NCI-H1092 treated with DMSO at 0.1 percent for 48 hours (cell line): ENCODE measurements at places on chromosomes 11 and 22.
A peak's percentile ranks its signal among the peaks of the same experiment; 100 is the strongest.

DNA sequence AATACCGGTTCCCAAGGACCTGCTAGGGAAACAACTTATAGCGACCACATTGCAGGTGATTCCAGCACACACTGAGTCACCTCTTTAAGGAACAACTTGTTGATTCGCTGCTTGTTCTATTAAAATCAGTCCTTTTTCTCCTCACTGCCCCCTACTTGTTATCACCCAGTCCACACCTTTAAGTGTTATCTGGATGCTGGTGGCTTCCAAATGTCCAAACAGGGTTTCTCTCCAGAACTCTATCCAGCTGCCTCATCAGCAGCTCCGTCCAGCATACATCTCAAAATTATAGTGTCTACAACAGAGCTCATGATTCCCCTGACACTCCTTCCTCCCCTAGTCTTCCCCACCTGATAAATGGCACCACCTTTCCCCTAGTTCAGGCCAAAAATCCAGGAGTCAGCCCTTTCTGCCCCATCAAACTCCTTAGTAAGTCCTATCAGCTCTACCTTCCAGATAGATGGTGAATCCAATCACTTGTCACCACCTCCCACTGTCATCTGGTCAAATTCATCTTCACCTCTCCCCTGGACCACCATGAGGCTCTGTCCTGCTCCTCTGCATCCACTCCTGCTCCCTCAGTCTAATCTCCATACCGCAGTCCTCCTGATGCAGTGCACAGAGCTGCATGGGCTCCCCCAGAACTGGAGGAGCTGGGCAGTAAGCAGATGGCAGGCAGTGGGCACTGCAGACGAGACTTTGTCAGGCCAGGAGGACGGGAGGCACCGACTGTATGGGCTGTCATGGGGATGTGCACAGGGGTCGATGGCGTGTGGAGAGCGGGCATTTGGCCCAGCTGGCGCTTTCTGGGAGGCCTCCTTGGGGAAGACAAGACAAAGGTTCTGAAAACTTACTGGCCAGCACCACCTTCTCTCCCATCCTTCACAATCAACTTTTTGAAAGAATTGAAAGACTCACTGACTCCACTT is 19.3 kb downstream of the IL10RA start:
- DNase-seq, result no peak

GRCh38 chr11:64713016-64713707 is 9.8 kb downstream of the NRXN2 start:
- peak; percentile 16 for DNase-seq

DNA sequence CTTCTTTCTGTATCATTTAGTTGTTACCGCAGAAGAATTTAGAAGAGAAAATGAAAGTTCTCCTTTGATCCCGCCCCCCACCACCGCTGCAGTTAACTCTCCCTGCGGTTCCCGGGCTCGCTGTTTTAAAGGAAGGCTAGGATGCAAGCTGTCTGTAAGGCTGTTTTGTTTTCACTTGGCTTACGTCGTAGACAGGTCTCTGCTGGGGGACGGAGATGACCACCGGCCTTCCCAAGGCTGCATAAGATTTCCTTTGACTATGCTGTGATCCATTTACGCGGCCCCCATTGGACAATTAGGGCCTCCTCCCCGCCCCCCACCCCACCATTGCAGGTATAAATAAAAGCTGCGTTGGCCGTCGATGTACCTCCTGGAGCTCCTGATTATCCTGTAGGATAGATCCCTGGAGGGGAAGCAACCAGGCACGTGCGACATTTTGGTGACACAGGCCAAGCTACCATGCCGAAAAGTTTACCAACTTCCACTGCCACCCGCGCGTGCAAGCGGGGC is 1.4 kb upstream of the CPT1A start:
- DNase-seq, result no peak

DNA sequence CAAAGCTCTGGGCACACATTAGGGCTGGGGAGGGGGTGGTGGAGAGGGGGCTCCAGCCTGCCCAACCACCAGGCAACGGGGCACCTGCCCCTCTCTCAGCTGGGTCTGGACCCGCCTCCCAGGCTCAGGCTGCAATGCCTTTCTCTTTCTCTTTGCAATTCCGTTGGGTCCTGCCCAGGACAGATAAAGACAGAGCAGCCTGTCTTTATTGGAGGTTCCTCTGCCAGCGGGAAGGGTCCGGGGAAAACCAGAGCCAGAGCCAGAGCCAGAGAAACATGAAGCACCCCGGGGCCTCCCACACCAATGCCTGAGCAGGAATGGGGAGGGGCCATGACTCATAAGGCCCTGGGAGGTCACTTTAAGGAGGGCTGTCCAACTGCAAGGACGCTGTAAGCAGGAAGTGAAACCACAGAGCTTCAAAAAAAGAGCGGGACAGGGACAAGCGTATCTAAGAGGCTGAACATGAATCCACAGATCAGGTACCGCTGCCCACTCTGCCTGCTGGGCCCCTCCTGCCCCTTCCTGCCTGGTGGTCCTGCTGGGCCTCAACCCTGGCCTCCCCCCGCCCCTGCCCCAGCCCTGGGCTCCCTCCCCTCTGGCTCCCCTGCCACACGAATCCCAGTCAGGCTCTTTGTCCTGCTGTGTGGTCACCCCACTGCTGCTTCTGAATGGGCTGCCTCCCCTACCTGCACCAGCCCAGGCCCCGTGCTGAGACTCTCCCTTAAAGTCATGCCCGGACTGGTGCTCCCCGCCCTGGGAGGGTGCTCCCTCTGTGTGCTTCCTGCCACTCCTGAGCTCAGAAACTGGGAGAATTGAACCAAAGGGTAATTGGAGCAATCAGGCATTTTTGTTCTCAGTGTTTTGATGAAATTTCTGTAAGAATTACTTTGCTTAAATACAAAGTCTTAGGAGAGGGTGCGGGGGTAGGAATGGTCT is at the start of gene APOBEC3B:
TSS of gene APOBEC3B (plus strand) at position 356 of the 936 bp plus-strand sequence. CDS start at position 463, 107 bp downstream.
- DNase-seq, result no peak

DNA sequence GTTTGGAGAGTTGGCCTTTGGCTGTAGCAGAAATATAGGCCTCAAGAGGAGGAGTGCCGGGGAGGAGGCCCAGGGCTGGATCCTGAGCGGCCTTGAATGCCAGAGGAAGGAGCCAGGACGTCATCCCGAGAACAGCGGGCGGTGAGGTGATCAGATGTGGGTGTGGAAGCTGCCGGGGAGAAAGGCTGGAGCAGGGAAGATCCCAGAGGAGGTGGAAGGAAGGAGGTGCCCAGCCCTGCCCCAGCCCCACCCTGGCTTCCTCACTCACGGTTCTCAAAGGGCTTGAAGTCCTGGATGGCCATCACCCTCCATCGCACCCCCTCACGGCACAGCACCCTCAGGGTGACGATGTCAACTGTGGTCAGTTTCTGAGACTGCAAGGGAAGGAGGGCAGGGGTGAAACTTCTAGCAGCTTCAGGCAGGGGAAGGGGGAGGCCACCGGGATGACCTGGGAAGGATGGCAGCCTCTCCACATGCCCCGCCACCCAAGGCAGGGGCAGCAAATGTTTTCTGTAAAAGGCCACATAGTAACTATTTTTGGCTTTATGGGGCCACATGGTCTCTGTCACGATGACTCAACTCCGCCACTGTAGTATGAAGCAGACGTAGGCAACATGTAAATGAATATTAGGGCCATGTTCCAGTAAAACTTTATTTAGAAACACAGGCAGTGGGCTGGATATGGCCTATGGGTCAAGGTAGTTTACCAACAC is 10.7 kb downstream of the IL2RB start:
- DNase-seq, result no peak

GRCh38 chr11:73012121-73012863 is 129.8 kb downstream of the FCHSD2 start:
- no peak for DNase-seq

DNA sequence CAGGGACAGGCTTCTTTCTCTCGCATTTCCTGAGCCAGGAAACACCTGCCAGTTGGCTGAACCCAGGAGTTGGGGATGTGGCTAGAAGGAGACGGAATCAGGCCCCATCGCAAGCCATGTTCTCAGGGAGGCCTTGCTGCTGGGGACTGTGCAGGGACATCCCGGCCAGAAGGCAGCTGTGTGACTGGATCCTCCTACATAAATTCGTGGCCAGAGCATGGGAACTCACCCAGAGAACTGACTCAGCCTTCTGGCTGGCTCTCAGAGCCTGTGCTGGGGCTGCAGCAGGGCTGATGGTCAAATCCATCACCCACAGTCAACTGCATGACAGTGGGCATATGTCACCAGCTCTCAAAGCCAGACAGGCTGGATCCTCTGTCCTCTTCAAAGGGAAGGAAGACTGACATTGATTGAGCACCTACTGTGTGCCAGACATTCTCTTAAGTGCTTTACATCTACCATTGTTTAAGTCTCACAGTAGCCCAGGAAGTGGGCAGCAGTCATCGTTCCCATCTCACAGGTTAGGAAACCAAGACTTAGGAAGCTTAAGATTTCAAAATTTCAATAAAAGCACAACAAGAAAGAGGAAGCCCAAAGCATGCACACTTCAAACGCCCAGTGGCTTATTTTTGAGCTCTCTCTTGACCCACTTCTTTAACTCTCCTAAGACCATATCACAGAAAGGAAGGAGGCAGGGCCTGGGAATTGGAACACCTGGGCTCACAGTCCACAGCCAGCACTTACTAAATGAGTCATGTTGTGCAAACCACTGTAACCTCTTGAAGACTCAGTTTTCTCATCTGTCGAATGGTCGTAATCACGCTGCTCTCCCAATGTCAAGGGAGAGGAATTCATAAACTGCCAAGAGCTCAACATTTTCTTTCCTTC is 30.9 kb upstream of the CACNG2 start:
- no peak for DNase-seq

DNA sequence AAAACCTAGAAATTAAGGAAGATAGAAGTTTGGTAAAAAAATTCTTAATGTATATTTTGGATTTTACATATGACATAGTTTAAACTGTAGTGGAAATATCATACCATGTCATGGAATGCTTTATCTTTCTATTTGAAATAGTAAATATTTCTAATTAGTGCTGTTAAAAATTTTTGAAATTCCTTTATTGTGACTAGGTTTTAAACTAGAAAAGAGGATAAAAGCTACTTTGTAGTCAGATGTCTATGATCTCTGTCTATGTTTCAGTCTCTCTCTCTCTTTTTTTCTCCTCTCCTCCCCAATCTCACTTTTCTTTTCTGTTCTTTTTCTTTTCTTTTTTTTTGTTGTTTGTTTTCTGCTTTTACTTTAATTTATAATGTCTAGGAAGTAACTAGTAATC is 226.2 kb downstream of the TMEM135 start:
- no peak for DNase-seq

DNA sequence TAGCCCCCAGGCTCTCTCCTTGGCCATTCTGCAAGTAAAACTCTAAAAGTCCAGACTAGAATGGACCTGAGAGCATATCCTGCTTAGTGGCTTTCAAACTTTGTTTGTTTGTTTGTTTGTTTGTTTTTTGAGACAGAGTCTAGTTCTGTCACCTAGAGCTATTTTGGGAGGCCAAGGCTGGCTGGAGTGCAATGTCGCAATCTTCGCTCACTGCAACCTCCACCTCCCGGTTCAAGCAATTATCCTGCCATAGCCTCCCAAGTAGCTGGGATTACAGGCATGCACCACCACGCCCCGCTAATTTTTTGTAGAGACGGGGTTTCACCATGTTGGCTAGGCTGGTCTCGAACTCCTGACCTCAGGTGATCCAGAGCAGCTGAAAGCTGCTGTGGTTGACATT is 28.9 kb downstream of the DAGLA start:
- no peak for DNase-seq

DNA sequence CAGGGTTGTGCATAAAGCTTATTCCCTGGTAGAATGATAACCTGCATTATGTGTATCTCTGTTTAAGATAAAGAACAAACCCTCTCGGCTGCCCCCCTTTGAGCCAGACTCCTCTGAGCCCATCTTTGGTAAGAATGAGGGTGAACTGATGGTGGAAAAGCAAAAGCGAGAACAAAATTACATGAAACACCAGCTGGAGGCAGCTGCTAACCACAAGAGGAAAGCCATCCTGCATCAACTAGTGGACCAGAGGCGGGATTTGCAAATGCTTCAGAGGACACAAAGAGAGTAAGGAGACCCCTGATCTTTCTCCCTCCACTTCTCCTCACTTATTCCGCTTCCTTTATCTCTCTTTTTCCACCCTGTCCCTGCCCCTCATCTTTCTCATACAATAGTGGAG is 40.3 kb downstream of the CCDC81 start:
- no peak for DNase-seq

DNA sequence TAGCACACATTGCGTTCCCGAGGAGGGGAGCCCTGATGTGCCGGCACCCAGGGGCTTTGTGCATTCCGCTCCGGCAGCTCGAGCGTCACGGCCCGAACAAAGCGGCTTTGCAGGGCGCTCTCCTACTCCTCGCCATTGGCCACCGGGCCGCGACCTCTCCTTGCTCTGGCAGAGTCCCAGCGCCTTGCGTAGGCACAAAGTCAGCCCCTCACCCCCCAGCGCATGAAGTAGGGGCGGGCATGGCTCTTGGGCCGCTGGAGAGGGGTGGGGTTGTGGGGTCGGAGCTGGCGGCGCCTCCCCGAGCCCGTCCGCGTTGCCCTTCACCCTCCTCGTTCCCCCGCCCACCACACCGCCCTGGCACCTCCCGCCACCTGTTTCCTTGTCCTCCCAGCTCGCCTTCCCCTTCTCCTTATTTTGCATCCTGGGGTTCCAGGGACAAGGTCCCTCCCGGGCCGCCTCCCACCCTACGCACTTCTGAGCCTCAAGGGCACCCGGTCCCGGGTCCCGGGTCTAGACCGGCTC is 753 bp upstream of the PPARA start:
- DNase-seq, result no peak

DNA sequence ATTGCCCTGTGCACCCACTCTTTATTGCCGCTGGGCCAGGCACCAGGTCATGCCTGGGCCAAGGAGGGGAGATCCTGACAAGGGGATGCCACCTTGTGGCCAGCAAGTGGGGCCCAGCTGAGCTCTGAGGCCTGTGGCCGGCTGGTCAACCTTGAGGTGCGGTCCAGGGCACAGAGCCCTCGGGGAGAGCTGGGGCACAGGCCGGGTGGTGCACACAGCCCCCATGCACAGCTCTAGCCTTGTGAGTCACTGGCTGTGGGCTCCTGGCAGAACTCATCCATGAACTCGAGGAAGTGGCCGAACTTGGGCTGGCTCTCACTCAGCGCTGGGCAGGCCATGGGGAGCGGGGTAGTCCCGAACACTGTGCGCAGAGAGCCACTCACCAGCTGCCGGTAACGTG is 94.3 kb downstream of the RNF169 start:
- DNase-seq, result no peak

GRCh38 chr11:11789735-11790369 is 51.9 kb upstream of the USP47 start:
- no peak for DNase-seq
